HTR-8/SVneo (cell line): ENCODE measurements at places on chromosomes 3 and 15.
A peak's percentile ranks its signal among the peaks of the same experiment; 100 is the strongest.

DNA sequence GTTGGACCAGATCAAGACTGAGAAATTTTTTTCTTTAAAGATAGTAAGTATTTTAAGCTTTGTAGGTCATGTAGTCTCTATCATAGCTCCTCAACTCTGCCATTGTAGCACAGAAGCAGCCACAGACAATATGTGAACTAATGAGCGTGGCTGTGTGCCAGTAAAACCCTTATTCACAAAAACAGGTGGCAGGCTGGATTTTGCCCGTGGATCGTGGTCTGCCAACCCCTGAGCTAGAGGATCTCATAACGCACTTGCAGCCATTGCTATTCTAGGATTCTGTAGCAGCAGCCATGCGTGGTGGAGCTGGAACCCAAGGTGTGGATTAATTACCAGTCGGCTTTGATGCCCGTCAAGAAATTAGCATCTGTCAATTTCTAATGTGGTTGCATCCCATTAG, 68.7 kb upstream of the PLXNA1 start:
- no peak for DNase-seq

- DNase-seq = no peak
Observed at GRCh38 chr15:89321521-89322410, 12.9 kb downstream of the POLG start.

- peak; percentile 7 for DNase-seq
Observed at GRCh38 chr3:148023994-148024393, 614.8 kb downstream of the ZIC1 start.

DNA sequence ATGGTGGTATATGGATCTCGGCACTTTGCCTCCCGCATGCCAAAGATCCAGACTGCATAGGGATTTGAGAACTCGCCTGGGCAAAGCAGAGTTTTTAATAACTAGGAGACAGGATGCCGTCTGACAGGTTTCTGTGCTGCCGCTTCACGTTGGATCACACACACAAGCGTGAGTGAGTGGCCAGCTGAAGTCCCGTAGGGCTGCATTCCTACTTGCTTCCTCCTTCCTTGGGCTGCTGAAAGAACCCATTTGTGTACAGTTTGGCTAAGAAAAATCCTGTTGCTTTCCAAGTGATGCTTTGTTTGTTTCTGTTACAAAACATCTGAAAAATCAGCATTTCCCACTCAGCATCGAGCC, 604.3 kb upstream of the CFAP20DC start:
- DNase-seq = no peak

DNA sequence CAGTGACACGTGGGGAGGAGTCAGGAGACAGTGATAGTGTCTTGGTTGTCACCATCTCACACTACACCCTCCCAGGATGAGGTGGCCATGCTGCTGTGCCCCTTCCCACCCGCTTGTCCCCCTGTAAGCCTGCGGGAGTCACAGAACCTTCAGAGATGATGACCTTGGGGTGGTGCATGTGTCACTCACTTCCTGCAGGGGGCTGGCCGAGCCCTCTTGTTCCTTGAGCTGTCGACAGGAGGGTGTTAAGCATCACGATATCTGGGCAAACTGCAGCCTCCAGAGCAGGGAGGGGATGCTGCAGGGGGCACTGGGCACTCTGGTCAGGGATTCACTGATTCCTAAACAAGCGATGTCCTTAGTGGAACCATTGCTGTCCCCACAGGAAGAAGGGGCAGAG, 27.7 kb downstream of the FAH start:
- DNase-seq = no peak

DNA sequence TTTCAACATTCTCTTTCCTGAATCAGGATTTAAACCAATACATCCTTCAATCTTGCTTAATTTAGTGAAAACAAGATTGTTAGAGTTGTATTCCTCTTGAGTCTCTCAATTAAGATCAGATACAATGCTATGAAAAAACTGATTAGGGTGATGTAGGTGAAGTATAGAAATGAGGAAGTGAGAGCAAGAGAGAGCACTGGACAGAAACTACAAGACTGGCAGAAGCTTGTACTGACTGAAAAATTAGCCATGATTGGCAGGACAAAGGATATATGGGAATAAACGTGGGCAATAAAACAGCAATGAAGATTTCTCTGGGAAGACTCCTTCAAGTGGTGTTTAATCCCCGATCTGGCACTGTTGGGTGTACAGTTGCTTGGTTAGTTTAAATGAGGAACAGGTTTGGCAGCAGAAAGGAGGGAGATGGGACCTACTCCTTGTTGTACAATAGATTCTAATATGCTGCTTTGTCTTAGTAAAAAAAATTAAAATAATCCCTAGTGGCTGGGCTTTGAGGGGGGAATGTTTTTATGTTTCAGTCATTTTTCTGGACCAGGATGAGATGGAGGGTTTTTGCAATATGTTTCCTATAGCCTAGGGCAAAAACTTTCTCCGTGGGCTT, 252.7 kb downstream of the SLC9A9 start:
- no peak for DNase-seq

DNA sequence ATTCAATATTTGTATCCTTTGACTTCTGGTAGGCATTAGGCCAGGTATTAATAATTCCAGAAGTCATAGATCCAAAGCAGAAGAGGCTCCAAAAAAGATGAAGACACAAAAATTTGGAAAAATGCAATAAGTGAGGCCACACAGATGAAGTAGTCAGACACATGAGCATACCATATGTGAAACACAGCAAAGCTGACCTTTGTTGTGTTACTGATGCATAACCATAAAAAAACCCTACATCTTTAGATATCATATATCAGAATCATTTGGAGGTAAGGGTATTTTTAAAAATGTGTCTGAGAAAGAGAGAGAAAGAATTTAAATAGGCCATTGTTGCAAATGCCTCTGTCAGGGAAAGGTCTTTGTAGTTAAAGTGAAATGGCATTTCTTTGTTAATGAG, 314.9 kb downstream of the SLC9A9 start:
- no peak for DNase-seq

DNA sequence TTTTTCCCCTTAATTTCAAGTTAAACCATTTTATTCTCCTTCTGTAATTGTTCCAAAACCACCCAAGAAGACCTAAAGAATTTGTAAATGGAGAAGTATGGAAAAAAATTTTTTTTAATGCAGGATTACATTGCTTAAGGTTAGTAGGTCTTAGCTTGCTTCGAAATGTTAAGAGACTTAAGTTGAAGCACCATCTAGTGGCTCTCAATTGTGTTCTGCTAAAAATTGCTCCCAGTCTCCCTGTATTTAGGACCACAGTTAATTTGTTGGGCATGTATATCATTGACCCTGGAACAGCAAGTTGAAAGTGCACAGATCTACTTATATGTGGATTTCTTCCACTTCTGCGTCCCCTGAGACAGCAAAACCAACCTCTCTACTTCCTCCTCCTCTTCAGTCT, 32.4 kb downstream of the CD200R1L start:
- DNase-seq = peak; percentile 37

DNA sequence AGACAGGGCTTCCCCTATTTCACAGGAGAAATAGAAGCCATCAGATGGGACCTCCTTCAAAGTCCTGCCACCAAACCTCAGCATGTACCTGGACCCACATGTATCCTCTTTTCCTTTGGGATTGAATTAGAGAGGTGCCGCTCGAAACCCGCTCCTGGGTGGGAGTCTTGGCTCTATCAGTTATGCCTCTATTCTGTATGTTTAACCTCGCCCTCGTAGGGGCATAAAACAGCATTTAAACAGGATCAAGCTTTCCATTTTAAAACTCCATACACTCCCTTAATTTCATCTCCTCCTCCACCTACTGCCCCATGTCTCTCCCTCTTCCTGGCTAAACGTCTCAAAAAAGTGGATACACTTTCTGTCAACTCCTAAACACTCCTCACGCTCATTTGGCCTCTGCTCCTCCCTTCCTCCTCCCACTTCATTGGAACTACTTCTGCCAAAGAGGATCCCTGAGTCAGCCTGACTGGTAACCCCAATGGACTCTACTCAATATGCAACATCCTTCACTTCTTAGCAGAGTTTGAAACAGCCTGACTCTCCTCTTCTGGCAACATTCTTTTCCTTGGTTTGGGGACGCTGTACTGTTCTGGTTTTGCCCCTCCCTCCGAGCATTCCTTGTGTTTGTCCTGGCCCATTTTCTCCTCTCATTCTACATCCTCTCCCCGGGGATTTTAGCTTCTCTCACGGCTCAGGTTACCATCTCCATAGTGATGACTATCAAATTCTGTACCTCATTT, 23.0 kb upstream of the MUC20 start:
- peak; percentile 27 for DNase-seq

GRCh38 chr3:129954514-129954913, 20.0 kb upstream of the TRH start:
- DNase-seq = no peak

GRCh38 chr3:80259736-80260135, 491.9 kb upstream of the ROBO1 start:
- DNase-seq = no peak

DNA sequence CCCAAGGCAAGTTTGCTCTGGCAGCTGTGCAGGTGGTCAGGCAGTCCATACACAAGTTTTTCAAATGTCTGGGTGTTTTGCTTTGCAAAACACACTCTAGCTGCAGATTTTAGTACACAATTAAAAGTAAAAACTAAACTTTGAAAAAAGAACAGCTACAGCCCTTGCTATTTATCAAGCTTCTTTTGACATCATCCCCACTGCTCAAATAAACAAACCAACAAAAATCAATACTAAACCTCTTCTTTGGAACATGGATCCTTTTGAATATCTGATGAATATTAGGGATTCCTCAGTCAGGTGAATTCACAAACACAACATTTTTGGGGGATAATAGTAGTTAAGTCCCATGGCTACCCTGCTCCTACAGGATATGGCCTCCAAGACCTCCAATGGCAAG, 249.2 kb downstream of the SUCLG2 start:
- no peak for DNase-seq

DNA sequence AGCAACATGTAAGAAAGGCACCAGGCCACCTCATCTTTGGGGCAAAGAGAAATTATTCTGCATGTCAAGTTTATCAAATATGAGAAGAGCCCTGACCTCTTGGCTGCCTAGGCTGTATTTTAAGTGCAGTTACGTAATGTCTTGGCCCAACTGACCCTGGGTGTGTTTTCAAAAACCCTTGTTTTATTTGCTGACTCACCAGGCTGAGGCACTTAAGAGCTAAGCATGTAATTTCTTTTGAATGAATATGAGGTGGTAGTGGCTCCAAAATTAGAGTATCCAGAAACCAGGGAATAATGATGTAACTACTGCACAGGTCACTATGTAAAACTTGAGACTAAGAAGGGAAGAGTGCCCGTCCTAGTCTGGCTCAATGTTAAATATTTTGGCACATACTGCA, 24.3 kb downstream of the PGPEP1L start:
- peak; percentile 74 for DNase-seq

DNA sequence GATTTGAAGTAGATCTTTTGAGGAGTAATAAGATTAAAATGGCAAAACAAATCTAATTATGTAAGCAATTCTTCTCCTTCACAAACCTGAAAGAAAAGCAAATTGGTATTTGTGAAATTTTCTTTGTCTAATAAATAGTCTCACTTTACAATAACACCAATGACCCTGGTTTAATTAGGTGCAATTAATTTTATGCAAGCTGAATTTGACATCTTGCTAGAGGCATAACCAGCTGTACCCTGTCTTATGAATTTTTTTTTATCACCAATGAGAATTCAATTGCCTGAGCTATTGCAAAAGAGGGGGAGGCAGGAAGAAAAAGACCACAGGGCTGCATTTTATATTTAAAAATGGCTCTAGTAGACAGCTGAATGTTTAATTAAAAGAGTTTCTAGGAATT, 113.5 kb upstream of the IL12A start:
- no peak for DNase-seq

- DNase-seq = no peak
Observed at GRCh38 chr15:31407851-31408250, 81.2 kb downstream of the KLF13 start.

GRCh38 chr3:30779686-30780287, 114.7 kb downstream of the GADL1 start:
- no peak for DNase-seq

GRCh38 chr3:127566833-127567232, 23.7 kb downstream of the TPRA1 start:
- no peak for DNase-seq

- no peak for DNase-seq
Observed at GRCh38 chr15:63974021-63974420, 72.3 kb downstream of the DAPK2 start.
